ENCODE measurements at places on chromosomes 1 and 21.

- no peak for DNase-seq
These were observed 14.4 kb downstream of the CDK18 start for GRCh38 chr1:205518661-205519540.

GRCh38 chr1:207797229-207797973 lies 45.5 kb downstream of the CD46 start:
- DNase-seq, result peak; percentile 55

DNA sequence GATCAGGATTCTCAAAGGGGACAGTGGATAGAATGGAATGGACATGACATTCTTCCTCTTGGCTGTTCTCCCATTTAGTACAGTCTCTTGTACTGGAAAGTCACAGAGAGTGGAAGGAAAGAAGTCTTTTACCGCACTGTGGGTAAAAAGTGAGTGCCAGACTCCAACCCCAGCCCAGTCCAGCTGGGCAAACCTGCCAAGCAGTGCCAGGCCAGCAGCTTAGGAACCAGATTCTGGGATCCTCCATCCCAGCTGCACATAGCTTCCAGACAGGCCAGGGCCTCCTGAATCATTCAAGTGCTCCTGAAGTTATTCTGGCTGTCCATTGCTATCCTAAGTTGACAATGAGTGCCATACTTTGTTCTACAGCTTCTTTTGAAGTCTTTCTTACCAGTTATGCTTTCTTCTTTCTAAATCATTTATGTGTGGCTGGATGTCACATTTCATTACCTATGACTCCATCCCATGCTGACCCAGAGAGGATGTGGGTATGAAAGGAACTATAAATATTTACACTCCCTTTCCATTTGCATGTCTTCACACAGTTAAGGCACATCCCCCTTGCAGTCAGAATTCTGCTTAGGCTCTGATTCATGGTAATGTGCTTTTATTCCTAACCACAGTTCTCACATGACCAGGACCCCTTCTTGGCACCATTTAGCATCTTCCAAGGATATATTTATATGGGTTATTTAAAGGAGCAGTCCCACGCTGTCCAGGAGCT lies 88.9 kb downstream of the AK5 start:
- no peak for DNase-seq

GRCh38 chr1:240136402-240136801 lies 44.7 kb downstream of the FMN2 start:
- no peak for DNase-seq

DNA sequence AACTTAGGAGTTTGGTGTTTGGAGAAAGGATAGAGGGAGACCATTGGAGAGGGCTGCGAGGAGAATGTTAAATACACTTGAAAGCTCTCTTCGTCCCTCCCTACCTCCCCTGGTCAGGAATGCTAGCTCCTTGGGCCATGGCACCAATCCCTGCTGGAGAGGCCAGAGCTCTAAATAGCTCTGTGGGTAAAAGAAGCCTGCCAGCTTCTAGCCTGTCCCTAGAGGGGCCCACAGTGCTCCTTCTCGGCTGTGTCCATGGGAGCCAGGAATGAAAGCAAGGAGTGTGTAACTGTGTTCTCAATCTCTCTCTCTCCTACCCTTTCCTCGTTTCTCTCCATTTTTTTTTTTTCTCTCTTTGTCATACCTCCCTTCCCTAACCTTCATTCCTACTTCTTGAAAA lies at the start of gene CCDC190:
TSS of gene CCDC190 (minus strand) at position 75 of the 400 bp plus-strand sequence. CDS start 1,529 bp downstream, outside the sequence.
- no peak for DNase-seq

DNA sequence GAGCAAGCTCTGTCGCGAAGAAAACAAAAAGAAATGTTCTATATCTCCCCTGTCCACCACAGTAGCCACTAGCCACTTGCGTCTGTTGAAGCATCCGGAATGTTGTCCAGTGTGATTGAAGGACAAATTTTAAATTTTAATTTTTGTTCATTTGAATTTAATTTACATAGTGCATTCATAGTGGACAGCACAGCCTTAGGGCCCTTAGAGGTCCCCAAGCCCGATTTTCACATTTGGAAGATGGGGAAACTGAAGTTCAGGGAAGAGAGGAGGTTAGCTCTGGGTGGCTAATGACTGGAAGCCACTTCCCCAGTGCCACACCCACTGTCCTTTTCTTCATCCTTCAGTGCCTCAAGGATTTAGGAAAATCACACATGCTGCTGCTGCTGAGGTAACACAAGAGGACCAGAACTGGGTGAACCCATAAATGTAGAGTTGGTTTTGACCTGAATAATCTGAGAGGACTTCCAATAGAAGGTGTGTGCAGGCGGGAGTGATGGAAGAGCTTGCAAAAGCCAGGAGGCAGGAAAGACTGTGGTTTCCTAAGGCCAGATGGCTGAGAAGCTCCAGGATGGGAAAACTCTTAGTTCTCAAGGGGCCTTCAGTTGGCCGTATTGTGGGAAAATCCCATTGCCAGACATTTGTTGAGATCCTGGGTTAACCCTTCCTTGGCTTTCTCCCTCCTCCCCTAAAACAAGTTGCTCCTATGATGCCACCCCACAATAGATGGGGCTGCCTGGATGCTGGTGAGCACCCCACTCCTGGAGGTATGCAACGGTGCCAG lies 49.5 kb downstream of the TRIM11 start:
- DNase-seq, result no peak

DNA sequence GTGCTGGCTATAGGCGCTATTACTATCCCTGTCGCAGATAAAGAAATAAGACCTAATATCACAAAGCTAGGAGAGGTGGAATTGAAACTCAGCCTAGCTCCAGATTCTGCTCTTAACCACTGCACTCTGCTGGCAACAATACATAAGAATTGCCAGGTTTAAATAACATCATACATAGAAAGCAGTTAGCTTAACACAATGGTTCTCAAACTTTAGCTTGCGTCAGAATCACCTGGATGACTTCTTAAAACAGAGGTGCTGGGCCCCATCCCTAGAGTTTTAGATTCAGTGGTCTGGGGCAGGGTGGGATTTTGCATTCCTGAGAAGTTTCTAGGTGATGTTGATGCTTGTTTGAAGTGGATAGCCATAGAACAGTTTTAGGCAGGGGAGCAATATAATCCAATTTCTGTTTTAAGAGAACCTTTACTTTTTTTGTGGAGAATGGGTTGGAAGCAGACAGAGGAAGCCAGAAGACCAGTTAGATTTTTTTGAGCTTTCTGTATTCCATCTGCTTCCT lies 1.1 kb upstream of the POMGNT1 start:
- no peak for DNase-seq

DNA sequence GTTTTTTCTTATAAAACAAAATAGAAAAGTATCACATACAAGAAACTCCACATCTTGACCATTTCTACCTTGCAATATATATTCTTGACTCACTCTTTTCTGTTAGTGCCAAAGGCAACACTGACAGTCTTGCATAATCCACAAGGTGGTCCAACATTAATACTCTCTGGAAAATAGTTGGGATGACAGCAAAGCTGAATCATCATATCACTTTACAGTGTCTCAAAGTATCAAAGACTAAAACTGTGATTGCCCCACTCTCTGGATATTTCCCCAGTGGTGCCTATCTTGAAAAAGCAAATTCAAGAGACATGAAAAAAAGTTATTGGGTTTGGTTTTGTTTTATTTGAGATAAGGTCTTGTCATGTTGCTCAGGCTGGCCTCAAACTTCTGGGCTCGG lies 14.6 kb upstream of the TGFBR3 start:
- no peak for DNase-seq

Data from NCI-H774 (cell line).